ENCODE measurements at places on chromosomes 5 and 9.
A peak's percentile ranks its signal among the peaks of the same experiment; 100 is the strongest.

DNA sequence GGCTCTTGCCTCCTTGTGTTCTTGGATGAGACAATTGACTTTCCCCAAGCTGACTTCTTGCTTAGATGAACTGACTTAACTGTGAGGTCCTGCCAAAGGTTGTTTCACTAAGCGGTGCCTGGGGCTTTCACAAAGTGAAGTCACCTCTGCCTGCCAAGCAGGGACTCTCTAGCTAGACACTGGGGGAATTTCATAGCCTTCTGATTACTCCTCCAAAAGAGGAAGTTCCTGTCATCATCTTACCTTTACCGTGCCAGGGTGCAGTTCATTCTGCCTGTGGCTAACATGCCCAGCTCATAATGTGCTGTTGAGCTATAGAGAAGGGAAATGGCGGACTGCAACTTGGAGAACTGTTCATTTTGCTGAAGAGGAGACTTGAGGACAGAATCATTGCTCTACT, 472.0 kb upstream of the WWC1 start:
- DNase-seq = no peak

GRCh38 chr9:86328156-86328555, 26.1 kb downstream of the TUT7 start:
- DNase-seq = no peak

GRCh38 chr9:112378328-112379176, 1.4 kb upstream of the HSDL2 start:
- no peak for DNase-seq

- no peak for DNase-seq
Measured at GRCh38 chr9:92350740-92351133, 25.0 kb downstream of the CENPP start.

- no peak for DNase-seq
Measured at GRCh38 chr9:36865731-36866635, 168.1 kb downstream of the PAX5 start.

- peak; percentile 20 for DNase-seq
Measured at GRCh38 chr5:69492391-69492922, at the start of gene OCLN. Gene OCLN (plus strand): TSS chr5:69492790. CDS start chr5:69504245, 11,455 bp downstream.

DNA sequence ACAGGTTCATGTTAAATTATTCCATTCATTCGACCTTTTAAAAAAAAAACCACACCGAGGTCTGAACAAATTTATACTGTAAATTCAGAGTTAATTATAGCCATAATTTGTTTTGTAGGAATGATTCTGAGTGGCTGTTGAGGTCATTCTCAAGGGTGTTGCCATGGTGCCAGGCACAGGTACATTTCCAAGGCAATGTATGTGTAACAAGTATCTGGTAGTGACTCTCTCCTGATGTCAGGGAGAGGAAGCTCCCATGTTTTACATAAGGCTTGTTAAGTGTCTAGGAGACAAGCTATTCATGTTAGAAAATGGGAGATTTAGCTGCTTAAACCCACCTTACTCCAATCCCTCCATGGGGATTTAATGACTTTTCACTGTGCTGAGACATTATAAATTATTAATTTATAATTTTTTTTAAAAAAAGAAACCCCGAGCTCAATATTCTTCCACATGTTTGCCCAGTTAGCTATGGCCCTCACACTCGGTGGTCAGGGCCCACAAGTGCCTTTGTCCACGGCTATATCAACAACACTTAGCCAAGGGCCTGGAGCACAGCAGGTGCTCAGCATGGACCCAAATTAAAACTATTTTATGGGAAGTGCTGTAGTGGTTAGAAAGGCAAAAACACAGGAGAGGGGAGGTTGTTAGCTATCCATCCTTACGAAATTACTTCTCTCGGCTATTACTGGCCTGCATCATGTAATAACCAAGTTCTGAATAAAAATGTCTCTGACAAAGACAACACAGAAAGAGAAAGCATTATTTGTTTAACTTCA, 154.6 kb upstream of the GNA14 start:
- no peak for DNase-seq

DNA sequence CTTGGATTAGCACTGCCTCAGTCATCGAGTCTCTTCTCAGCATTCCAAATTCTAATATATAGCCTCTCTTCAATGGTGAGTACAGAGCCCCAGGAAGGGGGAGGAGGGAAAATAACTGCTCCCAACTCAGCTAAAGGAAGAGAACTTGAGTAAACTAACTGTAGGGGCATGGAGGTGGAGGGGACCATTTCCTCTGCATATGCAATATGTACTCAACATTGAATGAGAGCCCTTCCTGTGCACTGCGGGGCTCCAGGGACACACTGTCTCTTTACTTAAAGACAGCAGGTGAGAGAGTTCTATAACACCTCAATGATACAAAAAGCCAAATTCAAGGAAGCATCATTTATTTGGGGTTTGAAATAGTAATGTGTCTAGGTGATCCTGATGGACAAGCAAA, 75.1 kb downstream of the GNAQ start:
- no peak for DNase-seq

- DNase-seq = no peak
Measured at GRCh38 chr9:92119586-92119985, 4.4 kb upstream of the SPTLC1 start.

GRCh38 chr9:89814340-89815040, 209.7 kb downstream of the GADD45G start:
- DNase-seq = no peak

- DNase-seq = no peak
Measured at GRCh38 chr5:143554187-143554717, 150.8 kb upstream of the NR3C1 start.

DNA sequence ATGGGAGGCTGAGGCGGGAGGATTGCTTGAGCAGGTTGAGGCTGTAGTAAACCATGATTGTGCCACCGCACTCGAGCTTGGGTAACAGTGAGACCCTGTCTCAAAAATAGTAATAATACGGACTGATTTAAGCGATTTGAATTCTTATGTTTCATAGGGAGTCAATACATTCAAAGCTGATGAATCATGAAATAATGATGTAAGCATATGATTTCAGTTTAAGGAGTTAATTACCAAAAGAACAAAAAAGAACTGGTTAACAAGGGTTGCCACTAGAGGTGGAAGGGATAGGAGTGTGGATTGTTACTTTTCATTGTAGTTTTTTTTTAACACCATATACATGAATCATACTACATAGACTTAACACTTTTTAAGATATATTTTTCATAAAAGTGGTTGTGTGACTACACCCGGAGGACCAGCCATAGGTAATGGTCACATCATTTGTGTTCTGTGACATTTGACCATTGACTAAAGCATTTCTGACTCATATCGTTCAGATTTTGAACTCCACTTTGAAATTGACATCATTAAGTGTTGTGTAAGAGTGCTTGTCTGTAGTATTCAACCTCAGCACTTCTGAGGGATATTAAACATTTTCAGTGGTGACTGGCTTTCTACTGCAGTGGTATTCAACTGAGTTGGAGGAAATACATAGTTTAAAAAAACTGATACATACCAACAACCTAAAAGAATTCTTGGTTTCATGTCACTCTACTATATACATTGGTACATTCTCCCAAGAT, 7.0 kb downstream of the TRMT10B start:
- no peak for DNase-seq
